ENCODE measurements at places on chromosomes 13 and 19. TPM values are rescaled to one million over a fixed set of nuclear protein-coding genes. Genes with fewer than 3 reads are reported as not detected.

The SERP2 gene
- total RNA-seq: 3.5 TPM

The CACNA1A gene
- total RNA-seq: 2.6 TPM

The TUBA3C gene
- total RNA-seq: not detected

The FUT2 gene
- total RNA-seq: not detected

The TMEM38A gene
- 0.34 TPM for total RNA-seq

The GPC6 gene
- 26.4 TPM for total RNA-seq

The SELENOV gene
- total RNA-seq: not detected

The OXGR1 gene
- not detected for total RNA-seq

The FREM2 gene
- total RNA-seq: not detected

The LGALS7 gene
- not detected for total RNA-seq

The CYP2F1 gene
- total RNA-seq: not detected

The C1QTNF9 gene
- not detected for total RNA-seq

The GIPR gene
- total RNA-seq: not detected

The PPP2R1A gene
- total RNA-seq: 154 TPM

The PSG6 gene
- not detected for total RNA-seq

The B3GNT3 gene
- not detected for total RNA-seq

The CACNG7 gene
- 3.7 TPM for total RNA-seq

The CABP5 gene
- total RNA-seq: not detected

The FFAR3 gene
- 0.12 TPM for total RNA-seq

The ADGRL1 gene
- total RNA-seq: 12.8 TPM

The ZNF90 gene
- 1.1 TPM for total RNA-seq

The CEACAM4 gene
- total RNA-seq: not detected

The OR10H1 gene
- total RNA-seq: not detected

The FUT1 gene
- 1.8 TPM for total RNA-seq

The TEX30 gene
- total RNA-seq: 5.7 TPM

The ZNF563 gene
- 3.7 TPM for total RNA-seq

The FCGBP gene
- total RNA-seq: not detected

The TPTE2 gene
- not detected for total RNA-seq

The MATK gene
- total RNA-seq: not detected

The SPRED3 gene
- total RNA-seq: 0.35 TPM

The BCAM gene
- 29.3 TPM for total RNA-seq

The CACNG6 gene
- total RNA-seq: 0.09 TPM

The ZNF610 gene
- total RNA-seq: 1.8 TPM

The ZNF471 gene
- 4.6 TPM for total RNA-seq

The ZNF724 gene
- total RNA-seq: 0.34 TPM

The FPR3 gene
- 0.23 TPM for total RNA-seq

The IFNL1 gene
- not detected for total RNA-seq

The IL4I1 gene
- not detected for total RNA-seq

The AMER2 gene
- total RNA-seq: not detected

The PTPRS gene
- 190 TPM for total RNA-seq

The ZFP14 gene
- 1.1 TPM for total RNA-seq

The LYPD5 gene
- 0.94 TPM for total RNA-seq

The NKG7 gene
- total RNA-seq: not detected

The TMEM150B gene
- not detected for total RNA-seq

The OR7D2 gene
- not detected for total RNA-seq

The SCGB2B2 gene
- not detected for total RNA-seq

The EFNB2 gene
- 4.0 TPM for total RNA-seq

The IGFL3 gene
- not detected for total RNA-seq

The MEIS3 gene
- 56.1 TPM for total RNA-seq

The LRRC4B gene
- total RNA-seq: 0.35 TPM

The S1PR5 gene
- total RNA-seq: 1.1 TPM

The ICAM1 gene
- 55.2 TPM for total RNA-seq

The ZNF154 gene
- 4.3 TPM for total RNA-seq

The GRK1 gene
- total RNA-seq: not detected

The SHISA2 gene
- total RNA-seq: 1.1 TPM

The IRGC gene
- total RNA-seq: not detected

The ANKLE1 gene
- 1.3 TPM for total RNA-seq

All from pericardium fibroblast (primary cell).